Caudate nucleus (tissue), 63 donors: ENCODE measurements at places on chromosomes 4 and X.

- DNase-seq = no peak
Observed at GRCh38 chr4:17286752-17287460, 225.0 kb downstream of the QDPR start.

DNA sequence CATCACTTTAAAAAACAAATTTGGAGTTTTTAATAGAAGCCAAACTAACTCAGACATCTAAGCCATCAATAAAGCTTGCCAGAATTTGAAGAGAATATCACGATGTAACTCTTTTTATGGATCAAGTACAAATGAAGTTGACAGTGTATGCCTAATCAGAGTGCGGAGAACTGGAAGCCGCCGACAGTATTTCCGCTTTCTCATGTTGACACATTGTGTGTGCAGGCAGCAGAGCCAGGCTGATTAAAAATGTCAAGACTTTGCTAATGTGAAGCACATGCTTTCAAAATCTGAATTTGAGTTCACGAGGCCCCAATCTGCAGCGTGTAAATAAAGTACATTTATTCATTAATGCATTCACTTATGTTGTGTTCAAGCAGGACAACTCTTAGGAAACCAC is 161.2 kb downstream of the TENM3 start:
- DNase-seq = no peak

DNA sequence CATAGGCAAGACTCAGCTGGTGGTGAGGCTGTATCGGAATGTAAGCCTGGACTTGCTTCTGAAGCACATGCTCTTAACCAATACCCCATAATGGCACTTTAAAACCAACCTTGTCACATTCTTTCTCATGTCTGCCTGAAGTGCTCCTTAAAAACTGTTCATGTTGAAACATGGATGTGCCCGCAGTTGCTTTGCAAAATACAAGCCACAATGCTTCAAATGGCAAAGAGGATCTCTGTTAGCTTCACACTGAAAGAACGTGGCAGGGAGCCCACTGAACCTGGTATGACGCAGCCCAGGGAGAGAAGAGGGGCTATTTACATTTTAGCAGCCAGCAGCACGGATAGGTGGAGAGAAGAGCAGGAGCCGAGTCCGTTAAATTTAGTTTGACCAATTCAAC is 29.3 kb downstream of the SOD3 start:
- DNase-seq = no peak

GRCh38 chr4:742096-742741 is 36.6 kb downstream of the PCGF3 start:
- no peak for DNase-seq

DNA sequence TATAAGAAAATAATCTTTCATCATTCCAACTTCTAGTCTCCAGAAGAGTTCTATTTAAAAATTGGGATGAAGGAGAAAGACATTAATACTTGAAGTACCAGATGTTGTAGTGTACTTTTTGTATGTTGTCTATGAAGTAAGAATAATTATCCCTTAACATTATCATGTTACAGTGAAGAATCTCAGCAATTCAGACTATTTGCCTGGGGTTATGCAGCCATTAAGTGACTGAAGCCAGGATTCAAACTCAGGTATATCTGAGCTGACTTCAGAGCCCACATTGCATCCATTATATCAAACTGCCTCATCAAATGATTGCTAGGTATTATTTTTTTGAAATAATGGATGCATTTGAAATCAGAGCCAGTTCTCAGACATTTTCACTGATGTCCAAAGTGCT is 76.1 kb upstream of the FHDC1 start:
- no peak for DNase-seq

- DNase-seq = no peak
Observed at GRCh38 chr4:129384974-129385373, 289.0 kb downstream of the C4orf33 start.

DNA sequence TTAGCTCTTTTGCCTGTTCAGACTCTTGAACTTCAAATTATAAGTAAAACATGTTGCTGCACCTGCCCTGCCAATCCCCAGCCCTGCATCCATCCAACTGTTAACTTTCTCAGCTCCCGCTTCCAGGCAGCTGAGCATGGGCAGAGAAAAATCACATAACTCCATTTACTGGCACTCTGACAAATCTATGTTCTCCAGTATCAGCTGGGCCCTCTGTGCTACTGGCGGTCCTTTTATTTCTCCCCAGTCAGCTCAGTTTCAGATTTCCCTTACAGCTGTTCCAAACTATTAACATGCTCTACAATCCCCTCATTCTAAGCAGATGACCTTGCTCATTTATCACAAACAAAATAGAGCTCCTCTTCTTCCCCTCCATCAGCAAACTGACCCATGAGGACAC is 240.4 kb upstream of the TET2 start:
- no peak for DNase-seq

DNA sequence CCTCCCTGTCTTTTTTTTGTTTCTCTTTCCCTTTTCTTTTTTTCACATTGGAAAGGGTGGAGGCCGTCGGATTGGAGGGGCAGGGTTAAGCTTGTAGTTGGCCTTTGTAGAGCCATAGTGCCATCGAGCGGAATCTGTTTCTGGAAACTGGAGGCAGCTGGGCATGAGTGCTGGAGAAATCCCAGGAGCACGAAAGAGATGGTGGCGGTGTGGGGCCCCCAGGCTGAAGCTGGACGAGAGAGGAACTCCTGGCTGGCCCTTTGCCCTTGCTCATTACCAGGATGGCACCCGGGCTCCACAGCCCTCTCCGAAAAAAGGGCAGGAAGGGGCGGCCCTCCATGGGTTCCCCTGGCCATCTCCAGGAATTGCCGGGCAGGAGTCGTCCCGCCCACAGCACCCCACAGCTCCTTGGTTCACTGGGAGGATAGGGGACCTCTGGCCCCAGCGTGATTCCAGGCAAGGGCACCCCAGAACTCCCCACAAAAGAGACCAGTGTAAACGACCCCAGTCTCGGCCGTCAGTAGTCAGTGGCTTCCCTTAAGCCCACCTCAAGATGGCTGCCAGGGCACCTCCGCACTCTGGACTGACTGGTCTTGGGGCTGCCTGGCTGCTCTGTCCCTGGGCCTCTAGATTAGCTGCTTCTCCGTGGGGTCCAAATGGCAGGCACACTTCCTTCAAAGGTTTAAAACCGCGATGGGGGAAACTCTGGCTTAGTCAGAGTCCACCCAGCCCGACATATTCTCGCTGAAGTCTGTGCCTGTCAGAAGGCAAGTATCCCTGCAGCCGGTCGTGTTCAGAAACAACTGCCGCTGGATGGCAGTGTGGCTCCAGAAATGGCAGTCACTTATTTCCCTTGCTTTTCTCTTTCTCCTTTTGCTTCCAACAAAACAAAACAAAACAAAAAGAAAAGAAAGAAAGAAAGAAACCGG is 74.1 kb downstream of the NBDY start:
- DNase-seq = peak; percentile 67

- peak; percentile 53 for DNase-seq
Observed at GRCh38 chr4:117084866-117085701, at the start of gene TRAM1L1. TSS of gene TRAM1L1 (minus strand) at chr4:117085576. CDS start at chr4:117085393, 183 bp downstream.

DNA sequence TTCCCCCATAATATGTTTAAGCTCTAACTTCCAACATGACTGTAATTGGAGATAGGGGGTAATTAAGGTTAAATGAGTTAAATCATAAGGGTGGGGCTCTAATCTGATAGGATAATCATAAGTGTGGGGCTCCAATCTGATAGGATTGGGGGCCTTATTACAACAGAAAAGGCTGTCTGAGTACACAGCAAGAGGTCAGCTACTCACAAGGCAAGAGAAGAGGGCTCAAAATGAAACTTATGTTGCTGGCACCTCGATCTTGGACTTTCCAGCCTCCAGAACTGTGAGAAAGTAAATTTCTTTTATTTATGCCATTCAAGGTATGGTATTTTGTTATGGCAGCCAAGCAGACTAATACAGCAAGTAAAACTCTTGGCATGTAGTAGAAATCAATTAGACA is 16.4 kb downstream of the SH2D1A start:
- no peak for DNase-seq

- peak; percentile 14 for DNase-seq
Observed at GRCh38 chr4:27084685-27085361, 224.2 kb downstream of the STIM2 start.

GRCh38 chr4:71497078-71497477 is 158.3 kb downstream of the SLC4A4 start:
- no peak for DNase-seq

- DNase-seq = no peak
Observed at GRCh38 chrX:10166248-10166716, 9.5 kb downstream of the CLCN4 start.

DNA sequence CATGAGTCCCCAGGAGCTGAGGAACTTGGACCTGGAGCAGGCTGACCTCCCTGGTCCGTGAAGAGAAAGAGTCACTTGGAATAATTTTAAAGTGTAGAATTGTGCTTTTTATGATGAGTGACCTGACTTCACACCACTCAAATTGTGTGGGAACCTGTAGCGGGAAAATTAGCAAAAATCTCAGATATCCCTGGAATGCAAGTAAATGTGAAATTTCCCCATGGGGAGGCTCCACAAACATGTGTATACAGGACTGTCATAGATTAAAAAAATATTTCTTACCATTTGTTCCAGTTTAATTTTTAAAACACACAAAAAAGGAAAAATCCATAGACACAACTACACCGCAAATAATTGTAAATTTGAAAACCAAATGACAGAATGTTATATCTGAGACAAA is 1079.6 kb upstream of the PABPC4L start:
- no peak for DNase-seq

DNA sequence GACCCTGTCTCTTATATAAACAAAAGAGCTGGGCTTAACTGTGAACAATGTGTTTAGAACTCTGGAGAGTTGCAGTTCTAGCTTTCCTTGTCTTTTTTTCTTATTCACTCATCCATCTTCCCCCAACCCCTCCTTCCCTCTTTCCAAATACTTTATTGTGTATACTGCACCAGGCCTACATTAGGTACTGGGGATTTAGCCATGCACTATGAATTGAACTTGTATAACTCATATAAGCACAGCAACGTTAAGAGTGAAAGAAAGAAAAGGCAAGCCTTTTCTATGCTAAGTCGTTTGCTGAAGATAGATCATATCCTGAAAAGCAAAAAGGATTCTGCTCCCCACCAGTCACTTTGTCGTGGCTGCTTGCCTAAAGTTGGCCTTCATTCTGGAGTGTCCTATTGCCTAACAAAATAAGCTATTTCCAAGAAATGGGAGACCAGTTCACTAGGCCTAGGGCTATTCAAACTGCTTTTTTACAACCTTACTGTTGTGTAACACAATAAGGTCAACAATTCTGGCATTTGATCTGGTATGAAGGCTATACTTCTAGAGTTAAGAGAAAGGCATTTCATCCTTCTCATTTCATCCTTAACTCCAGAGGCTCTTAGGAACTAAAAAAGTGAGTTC is 32.2 kb downstream of the CCNI start:
- DNase-seq = no peak

DNA sequence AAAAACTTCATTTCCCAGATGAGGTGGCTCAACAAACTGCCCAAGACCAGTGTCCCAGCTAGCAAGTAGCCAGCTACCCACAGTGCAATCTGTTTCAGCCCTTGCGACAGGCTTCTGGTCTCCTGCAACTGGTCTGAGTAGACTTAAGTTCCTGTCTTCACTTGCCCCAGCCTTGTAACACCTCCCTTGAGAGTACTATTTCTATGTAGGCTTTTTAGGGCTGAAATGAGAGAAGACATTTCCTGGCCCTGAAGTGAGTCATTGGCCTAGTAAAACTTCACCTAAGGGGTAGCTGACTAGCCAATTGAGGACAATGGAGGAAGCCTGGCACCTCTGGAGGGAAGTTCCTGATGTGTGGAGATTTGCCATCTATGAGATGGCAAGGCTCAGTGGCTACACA is 80.1 kb upstream of the STIM2 start:
- DNase-seq = no peak

DNA sequence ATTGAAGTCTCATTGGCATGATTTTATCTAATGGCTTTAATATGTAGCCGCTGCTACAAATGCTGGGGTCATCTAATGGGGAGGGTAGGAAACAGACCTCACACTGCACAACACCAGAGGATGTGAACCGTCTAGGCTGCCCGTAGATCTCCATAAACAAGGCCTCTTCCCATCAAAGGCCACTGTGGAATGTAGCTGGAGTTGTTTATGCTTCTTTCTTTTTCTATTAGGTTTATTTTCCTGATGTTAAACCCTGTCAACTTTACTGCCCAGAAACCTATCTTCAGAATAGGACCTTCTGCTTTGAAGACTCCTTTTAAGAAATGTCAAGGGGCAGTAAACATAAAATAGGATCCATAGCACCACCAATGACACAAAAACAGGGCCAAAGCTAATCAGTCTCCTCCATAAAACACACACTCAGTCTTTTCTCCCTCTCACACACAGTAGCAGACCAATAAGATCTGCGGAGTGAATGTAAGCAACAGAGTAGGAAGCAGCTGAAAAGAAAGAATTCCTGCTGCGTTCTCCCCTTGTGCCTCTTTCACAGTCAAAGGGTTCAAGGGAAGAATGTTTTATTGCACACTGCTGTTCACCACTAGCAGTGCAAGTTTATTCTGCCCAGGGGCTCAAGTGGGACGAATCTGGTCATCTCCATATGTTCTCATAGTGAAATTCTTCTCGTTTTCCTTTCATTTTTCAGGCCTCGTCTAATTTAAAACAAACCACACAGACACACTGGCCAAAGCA is 72.2 kb downstream of the MAML3 start:
- no peak for DNase-seq

DNA sequence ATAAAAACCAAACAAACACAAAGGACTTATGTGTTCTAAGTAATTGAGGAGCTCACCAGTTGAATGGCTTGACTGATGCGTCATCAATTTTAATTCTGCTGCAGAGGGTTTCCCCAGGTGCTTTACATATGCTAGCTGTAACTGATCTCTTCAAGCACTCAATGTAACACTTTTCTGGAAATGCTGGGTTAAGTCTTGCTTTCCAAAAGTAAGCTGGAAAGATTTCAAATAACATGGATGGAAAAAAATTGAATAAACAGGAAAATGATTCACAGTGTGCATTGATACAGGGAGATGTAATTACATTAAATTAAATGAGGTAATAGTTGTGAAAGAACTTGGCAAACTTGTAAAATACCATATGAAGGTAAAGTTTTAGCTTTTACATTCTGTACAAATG is 186.7 kb upstream of the WDFY3 start:
- DNase-seq = no peak

DNA sequence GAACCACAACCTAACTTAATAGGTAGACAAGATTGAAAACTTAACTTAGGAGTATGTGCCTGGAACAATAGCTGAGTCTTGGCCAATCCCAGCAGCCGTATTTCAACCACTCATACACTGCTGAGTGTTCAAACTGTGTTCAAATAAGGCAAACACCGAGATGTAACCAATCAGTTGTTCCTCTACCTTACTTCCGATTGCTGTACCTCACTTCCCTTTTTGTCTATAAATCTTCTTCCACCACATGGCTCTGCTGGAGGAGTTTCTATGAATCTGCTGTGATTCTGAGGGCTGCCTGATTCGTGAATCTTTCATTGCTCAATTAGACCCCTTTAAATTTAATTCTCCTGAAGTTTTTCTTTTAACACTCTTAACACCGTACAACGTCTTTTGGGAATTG is 108.0 kb downstream of the ANAPC4 start:
- DNase-seq = no peak

DNA sequence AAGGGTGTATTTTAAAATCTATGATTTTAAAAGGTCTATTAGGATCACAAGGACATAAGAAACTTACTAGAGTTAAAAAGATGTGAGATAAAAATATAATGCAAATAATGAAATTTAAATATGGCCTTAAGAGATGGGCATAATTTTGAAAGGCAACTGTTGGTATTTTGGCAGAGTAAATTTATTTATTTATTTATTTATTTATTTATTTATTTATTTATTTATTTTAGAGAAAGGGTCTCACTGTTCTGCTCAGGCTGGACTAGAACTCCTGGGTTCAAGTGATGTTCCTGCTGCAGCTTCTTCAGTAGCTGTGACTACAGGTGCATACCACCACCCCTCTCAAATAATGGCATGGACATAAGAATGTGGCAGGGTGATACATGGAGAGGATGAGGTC is 932.1 kb upstream of the LCORL start:
- DNase-seq = no peak
